ENCODE measurements at places on chromosomes 5 and 9.

DNA sequence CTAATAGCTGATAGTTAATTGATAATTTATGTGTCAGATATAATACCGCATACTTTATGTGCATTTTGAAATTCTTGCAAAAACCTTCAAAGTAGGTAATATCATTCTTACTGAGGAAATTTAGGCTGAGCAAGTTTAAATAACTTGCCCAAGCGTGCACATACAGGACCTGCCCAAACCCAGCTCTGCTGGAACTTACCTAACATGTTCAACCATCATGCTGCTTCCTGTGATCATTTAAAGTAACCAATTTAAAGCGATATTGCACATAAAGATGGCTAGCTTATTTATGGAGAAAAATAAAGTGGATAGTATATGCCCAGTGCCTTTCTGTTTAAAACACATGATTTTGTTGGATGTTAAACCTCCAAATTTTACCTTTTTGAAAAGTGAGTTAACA, 4.3 kb downstream of the FAM174A start:
- no peak for DNase-seq

- DNase-seq, result no peak
Observed at GRCh38 chr5:111197523-111197922, 26.7 kb upstream of the CAMK4 start.

DNA sequence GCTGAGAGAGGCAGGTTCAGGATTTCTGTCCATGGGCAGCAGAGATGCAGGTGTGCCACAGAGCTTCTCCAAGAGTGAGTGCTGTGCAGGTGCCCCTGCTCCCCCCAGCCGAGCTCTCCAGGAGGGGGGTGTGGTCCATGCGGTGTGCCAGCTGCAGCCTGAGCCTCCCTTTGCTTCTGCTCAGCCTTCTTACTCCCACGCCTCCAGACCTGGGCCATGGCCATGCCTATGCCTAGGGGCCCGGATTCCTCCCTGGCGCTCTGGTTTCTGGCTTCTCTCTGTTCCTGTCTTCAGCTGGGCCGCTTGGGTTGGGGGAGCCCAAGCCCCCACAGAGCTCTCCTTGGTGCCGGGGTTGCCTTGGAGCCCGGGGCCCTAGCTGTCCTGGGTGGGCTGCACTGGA, 133.3 kb downstream of the CACNA1B start:
- DNase-seq, result no peak

GRCh38 chr9:121454972-121455371, 44.7 kb downstream of the GGTA1 start:
- no peak for DNase-seq

DNA sequence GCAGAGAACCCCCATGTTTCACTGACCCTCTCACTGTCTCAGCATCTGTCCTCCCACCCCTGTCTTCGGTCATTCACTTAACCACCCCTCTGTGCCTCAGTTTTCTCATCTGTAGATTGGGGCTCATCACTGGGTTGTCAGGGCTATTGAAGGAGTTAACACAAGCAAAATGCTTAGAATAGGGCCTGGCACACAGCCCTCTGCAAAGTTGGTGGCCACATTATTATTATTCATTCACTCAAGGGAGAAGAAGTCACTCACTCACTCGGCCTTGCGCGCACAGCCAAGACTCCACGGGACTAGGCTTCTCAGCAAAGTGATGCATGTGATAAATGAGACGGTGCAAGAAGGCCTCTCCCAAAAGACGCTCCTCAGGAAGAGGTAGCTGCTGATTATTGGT, 8.0 kb downstream of the PDGFRB start:
- DNase-seq, result no peak

DNA sequence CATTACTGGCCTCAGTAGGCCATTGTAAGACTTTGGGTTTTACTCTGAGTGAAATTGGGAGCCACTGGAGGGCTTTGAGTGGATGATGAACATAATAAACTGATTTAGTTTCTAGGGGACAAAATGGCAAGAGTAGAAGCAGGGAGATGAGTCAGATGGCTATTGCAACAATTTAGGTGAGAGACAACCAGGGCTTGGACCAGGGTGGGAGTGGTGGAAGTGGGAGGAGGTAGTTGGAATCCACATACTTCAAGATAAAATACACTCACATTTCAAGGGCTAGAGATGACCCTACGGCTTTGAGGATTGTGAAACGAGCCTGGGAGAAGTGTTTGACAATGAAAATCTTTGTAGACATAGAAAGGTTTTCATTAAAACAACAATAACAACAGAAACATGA, 136.3 kb downstream of the ACTBL2 start:
- no peak for DNase-seq

All from effector memory CD4-positive, alpha-beta T cell (primary cell).